PC-3 (cell line): ENCODE measurements at places on chromosomes 3 and 15. TPM values are rescaled to one million over a fixed set of nuclear protein-coding genes. Genes with fewer than 3 reads are reported as not detected.

PYDC2 gene
- not detected in 2 replicates for total RNA-seq

MST1R gene
- 39.0 and 70.6 TPM in 2 replicates for total RNA-seq

RIOX2 gene
- 31.0 and 46.4 TPM in 2 replicates for total RNA-seq

GHRL gene
- total RNA-seq = not detected in 2 replicates

MYO1E gene
- 67.7 and 68.8 TPM in 2 replicates for total RNA-seq

CELSR3 gene
- total RNA-seq = 0.92 and 1.1 TPM in 2 replicates

TMIE gene
- 0.52 and 0.66 TPM in 2 replicates for total RNA-seq

MELTF gene
- 40.6 and 46.8 TPM in 2 replicates for total RNA-seq

GOLGA8J gene
- total RNA-seq = not detected in 2 replicates

TNFSF10 gene
- 0.58 and 1.2 TPM in 2 replicates for total RNA-seq

SEMA4B gene
- total RNA-seq = 114 and 175 TPM in 2 replicates

ANKUB1 gene
- total RNA-seq = not detected in 2 replicates

CRYBG3 gene
- 11.4 and 12.2 TPM in 2 replicates for total RNA-seq

TGM4 gene
- total RNA-seq = 0.46 and 1.2 TPM in 2 replicates

PP2D1 gene
- not detected in 2 replicates for total RNA-seq

DPH6 gene
- total RNA-seq = 6.9 and 8.1 TPM in 2 replicates

DNA sequence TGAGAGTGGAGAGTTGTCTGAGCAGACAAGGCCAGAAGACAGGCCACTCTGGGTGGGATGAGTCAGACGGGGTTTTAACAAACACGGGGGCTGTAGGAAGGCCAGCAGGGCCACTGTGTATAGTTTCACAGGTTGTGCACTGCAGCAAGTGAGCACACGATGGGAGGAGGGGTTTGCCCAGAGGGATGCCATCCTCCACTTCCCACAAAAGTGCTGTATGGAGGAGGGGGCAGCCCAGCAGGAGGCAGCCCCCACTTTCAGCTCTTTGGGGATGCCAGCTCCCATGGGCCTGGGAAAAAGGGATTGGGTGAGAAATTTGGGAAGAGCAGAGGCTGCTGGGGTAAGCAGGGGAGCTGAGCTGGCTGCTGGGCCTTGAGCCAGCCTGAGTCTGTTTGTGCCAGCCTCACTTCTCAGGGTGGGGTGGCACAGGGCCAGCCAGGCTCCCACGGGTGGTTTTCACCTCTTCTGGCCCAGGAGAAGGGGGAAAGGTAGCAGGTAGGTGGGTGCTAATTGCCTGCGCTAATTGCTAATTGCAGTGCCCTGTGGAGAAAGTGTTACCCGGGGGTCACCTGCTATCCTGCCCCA, 6.7 kb downstream of the ZBTB47 start:
- DNase-seq = no peak

- no peak for DNase-seq
These were observed 122.9 kb downstream of the GREM1 start for GRCh38 chr15:32840507-32841245.

GRCh38 chr3:39105687-39106063, 1.8 kb downstream of the GORASP1 start:
- no peak for DNase-seq

DNA sequence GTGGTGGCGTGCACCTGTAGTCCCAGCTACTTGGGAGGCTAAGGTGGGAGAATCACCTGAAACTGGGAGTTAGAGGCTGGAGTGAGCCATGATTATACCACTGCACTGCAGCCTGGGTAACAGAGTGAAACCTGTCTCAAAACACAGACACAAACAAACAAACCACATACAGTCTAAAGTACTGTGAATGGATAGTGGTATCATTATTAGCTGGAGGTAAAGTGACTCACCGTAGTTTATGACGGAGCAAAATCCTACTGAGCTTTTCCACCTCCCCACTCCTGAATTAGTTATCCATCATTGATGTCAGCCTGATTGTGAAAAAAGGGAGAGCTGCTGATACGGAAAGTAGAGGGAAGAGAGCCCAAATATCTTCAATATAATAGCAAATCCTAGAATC, 3.2 kb upstream of the CNOT10 start:
- DNase-seq = peak; percentile 59

- no peak for DNase-seq
These were observed 167.6 kb upstream of the CADPS start for GRCh38 chr3:63042833-63043232.

GRCh38 chr3:18531662-18532061, 106.5 kb upstream of the SATB1 start:
- DNase-seq = no peak

- DNase-seq = no peak
These were observed 125.9 kb downstream of the ATP10A start for GRCh38 chr15:25737218-25737643.

- peak; percentile 62 for DNase-seq
These were observed 90.8 kb upstream of the C3orf80 start for GRCh38 chr3:160134454-160134853.

GRCh38 chr3:130850044-130850797, 43.7 kb upstream of the ATP2C1 start:
- DNase-seq = peak; percentile 31

DNA sequence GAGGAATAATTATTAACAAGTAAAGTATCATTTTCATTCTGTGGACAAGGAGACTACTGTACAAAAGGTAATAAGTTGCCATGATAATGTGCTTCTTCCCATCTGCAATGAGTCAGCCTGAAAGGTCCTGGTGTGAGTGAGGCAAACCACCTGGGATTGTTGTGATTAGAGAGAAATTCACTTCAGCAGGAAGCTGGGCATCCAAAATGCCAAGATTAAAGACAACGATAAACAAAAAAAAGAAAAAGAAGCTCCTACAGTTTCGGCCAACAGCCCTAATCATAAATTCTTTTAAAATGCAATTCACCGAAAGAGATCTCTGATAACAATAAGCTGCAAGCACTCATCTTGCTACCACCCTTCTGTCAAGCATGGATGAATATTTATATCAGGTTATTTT, 507.8 kb downstream of the TUSC7 start:
- DNase-seq = no peak

GRCh38 chr3:104519068-104519467, 847.6 kb upstream of the ALCAM start:
- DNase-seq = no peak

- peak; percentile 63 for DNase-seq
These were observed 41.0 kb upstream of the MANF start for GRCh38 chr3:51343918-51344687.

DNA sequence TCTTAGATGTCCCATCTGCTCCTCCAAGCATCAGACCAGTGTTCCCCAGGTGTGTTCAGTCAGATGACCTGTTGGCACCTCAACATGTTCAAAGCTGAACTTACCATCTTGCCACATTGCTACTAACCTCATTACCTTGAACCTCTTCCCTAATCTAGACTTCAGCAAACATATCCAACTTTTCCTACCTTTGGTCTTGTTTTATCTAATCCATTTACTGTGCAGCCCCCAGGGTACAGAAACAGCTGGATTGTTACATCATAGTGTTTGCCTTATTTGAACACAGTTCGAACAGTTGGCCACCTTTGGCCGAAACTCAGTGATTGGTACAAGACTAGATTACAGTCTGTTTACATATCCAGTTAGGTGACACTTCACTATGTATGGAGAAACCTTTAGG, 36.1 kb upstream of the MCF2L2 start:
- no peak for DNase-seq

DNA sequence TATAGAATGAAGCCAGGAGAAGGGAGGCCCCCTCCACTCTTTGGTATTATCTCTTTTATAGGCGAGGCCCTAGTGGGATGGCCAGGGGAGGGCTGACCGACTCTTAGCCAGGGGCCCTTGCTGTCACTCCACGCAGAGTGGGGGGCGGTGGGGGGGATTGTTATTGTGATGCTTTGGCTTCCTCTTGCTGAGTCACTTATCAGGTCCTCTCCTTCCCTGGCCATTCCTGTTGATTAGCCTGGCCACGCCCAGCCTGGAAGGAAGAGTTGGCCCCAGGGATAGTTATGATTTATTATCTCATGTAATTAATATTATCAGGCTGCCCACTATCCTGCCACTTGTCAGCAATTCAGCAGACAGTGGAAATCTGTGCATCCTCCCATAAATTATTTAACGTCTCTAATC, 25.5 kb upstream of the SKOR1 start:
- DNase-seq = no peak

- DNase-seq = peak; percentile 86
These were observed 36.2 kb upstream of the C3orf38 start for GRCh38 chr3:88113311-88114162.

- DNase-seq = no peak
These were observed 3.7 kb downstream of the TCAIM start for GRCh38 chr3:44342176-44342790.

DNA sequence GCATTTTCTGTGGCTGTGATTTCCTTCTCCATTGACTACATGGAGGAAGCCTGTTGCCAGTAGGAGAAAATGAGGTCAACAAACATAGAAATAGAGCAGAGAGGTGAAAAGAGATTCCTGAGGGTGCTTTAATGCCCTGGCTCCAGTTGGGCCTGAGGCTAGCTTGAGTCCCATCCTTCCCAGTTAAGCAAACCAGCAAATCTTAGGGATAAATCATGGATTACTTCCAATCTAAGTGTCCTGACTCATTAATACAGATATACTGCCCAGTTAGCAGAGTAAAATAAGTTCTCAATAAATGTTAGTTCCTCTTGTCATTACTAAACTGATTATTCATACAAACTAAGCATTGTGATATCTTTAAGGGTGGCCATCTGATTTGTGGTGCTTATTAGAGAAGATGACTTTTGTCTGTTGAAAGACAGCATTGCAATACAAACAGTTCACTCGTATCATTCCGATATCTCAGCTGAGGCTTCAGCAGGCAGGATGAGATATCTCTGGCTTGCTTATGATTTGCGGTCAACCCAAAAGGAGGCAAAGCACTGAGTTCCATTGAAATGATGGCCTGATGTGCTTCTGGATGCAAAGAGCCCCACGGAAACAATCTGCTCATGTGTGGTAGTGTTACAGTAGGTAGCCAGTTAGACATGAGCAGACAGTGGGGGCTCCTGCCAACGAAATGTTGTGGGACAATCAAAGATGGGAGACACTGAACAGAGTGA, 6.6 kb upstream of the STARD5 start:
- DNase-seq = no peak

GRCh38 chr3:127999509-128000106, 52.6 kb upstream of the SEC61A1 start:
- DNase-seq = no peak

DNA sequence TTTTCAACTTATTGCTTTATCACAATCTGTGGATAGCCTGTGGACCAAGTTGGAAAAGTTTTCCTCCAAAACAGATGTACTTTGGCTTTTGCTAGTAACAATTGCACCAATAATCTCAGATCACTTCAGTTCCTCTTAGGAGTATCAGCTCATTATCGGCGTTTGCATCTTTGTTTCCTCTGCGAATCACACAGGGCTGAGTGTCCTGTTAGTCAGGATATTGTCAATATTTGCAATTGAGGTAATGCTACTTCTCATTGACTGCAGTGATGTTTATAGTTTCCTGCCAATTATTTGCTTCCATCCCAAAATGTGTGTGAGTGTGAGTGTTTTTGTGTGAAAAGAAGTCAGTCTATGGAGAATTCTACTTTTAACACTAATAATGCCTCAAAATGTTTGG, 545.0 kb downstream of the SI start:
- DNase-seq = peak; percentile 73

DNA sequence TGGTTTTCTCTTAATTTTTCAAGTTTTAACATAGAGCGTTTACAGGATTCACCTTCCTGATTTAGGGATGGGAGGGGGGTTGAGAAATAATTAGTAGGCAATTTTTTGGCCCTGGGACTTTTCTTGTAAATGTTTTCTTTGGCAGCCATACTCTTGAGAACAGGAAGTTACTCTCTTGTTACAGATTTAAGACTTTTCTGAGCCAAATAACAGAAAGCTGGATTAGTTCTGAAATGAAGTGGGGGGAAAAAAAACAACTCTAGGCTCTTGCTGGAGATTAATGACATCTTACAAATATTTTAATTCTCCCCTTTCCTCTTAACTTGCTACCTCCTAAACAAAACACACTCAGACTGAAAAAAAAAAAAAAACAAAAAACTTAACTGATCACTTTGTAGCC, 13.8 kb upstream of the POLR2M start:
- DNase-seq = no peak

GRCh38 chr3:70149714-70150400, 150.3 kb downstream of the SAMMSON start:
- DNase-seq = no peak

DNA sequence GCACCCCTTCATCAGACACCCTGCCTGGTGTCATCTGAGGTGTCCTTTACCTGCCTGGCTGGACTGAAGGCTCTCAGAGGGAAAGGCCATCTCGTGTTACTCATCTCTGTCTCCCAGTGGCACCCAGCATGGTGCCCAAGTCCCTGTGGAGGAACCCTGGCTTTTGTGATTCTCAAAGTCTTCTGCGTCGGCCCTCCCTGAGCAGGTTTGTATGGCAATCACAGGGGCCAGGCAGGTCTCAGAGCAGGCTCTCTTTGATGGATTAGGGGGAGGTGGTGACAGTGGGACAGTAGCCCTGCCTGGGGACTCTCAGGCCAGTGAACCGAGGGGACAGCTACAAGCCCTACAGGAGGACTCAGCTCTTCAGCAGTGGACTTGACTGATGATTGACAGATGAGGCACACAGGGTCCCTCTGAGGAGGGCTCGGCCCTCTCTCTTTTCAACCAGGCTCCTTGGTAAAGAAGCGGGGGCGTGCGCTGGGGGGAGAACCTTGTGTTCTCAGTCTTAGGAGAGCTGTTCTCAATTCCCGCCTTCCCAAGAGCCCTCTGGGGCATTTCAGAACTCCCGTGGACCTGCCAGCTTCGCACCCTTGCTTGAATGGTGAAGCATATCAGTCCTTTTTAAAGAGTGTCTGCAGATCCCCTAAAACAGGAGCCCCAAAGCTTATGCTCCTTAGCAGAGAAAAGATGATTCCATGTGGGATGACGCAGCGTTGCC, 108.3 kb downstream of the VGLL4 start:
- DNase-seq = no peak

GRCh38 chr3:154776549-154777225, 303.4 kb upstream of the MME start:
- no peak for DNase-seq

- no peak for DNase-seq
These were observed 36.0 kb upstream of the SEMA4B start for GRCh38 chr15:90165157-90165556.

- DNase-seq = no peak
These were observed 69.7 kb downstream of the FMN1 start for GRCh38 chr15:33124811-33125210.

- no peak for DNase-seq
These were observed 23.2 kb downstream of the ATXN7 start for GRCh38 chr3:63886858-63887257.

DNA sequence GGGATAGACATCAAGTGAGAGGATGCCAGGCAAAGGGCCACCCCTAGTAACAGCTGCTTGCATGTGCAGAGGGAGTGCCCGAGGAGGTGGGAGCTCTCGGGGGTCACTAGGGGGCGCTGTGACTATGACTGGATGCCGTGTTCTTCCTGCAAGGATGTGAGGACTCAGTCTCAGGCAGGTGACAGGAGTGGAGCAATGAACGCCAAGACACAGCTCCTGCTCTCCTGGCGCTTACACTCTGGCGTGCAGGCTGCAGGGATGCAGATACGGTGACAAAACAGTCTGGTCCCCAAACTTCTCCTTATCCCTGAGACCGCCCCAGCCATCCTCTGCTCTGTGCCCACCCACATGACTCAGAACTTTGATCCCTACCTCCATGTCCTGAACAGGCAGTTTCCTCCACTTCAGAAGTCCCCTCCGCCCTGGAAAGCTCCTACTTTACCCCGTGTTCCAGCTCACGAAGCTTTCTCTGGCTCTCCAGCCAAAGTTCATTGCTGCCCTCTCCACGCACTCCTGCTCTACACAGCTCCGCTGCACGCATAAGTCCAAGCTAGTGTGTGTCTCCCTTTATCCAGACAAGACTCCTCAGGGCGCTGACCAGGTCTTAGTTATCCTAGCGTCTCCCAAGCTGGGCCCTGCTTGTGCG, 14.7 kb downstream of the RHOV start:
- DNase-seq = peak; percentile 87

GRCh38 chr3:187403768-187404288, 35.6 kb downstream of the RTP4 start:
- DNase-seq = peak; percentile 89
